Stimulated activated CD8-positive, alpha-beta memory T cell treated with anti-CD3 and anti-CD28 coated beads, Interleukin-4, amount 100 ng/mL, for 1 hour (primary cell): ENCODE measurements at places on chromosomes 7 and 10.

DNA sequence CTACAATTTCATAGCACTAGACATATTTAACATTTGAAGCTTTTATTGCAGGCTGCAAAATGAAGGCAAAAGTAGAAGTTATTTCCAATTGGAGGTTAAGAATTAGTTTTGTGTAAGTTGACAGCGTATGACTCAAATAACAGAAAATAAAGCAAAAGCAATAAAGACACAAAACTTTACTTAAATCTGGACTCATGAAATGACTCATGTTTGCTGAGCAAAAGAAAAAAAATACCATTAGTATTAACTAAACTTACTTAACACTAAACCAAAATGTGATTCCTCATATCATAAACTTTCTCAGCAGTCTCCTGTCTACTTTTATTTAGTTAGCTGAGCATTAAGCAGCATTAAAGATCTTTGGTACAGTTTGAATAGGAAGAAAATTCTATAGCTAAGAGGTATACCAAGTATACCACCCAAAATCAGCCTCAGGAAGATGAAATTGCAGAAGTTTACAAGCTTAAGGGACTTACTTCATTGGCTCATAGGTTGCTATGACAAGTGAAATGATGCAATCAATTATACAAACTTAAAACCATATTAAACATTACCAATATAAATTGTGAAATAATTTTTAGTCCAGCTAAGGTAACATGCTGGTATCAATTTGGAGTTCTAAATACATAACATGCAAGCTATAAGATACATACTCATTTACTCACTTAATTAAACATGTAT lies 1131.4 kb downstream of the XPNPEP1 start:
- DNase-seq, result no peak

DNA sequence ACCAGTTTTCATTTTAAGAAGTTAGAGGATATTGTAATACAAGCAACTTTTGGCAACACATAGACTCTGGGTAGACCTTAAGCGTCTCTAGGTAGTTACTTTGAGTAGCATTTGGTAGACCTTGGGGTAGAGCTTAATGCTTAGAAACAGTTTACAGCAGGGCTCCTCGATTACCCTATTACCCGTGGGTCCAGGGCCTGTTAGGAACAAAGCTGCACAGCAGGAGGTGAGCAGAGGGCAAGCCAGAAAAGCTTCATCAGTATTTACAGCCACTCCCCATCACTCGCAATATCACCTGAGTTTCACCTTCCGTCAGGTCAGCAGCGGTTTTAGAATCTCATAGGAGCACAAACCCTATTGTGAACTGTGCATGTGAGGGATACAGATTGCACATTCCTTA lies 173.5 kb downstream of the TSPAN12 start:
- no peak for DNase-seq

DNA sequence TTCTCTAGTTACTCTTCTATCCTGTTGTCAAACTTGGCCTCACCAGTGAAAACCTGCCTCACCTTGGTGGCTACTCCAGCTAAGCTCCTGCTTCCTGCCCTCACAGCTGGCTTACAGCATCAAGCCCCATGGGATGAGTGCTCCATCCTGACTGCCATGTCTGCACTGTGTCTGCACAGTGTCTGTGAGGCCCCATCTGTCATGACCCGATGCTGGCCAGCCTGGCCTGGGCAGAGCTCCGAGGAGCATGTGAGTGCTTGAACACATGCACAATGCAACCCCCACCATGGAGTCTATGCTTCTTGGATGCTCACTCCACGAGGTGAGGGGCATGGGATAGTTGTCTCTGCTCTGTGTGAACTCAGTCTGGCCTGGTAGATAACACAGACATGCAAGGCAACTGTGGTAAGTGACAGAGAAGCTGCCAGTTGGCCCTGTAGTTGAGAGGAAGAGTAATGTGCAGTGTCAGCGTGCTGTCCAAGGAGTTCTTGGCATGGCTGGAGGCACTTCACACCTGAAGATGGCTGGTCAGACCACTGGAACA lies 207.1 kb upstream of the ZNF32 start:
- DNase-seq, result no peak

GRCh38 chr7:94656658-94656924 lies 658 bp upstream of the SGCE start:
- DNase-seq, result no peak

DNA sequence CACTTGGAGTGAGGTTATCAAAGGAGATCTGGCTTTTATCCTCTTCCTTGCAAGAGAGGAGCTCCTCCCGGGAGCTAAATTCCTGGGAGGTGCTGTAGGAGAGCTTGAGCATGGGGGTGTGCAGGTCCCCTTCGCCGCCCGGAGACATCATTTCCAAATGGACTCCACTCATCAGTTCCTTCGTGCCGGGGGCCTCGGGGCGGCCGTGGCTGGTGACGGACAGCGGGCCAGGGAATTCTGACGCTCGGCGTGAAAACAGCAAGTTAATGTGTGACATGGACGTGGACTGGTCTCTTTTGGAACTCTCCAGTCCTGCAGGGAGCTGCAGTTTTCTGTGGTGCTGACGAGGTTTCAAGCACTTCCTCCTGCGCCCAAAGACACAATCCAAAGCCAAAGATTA lies 45.7 kb upstream of the NMT2 start:
- DNase-seq, result no peak

DNA sequence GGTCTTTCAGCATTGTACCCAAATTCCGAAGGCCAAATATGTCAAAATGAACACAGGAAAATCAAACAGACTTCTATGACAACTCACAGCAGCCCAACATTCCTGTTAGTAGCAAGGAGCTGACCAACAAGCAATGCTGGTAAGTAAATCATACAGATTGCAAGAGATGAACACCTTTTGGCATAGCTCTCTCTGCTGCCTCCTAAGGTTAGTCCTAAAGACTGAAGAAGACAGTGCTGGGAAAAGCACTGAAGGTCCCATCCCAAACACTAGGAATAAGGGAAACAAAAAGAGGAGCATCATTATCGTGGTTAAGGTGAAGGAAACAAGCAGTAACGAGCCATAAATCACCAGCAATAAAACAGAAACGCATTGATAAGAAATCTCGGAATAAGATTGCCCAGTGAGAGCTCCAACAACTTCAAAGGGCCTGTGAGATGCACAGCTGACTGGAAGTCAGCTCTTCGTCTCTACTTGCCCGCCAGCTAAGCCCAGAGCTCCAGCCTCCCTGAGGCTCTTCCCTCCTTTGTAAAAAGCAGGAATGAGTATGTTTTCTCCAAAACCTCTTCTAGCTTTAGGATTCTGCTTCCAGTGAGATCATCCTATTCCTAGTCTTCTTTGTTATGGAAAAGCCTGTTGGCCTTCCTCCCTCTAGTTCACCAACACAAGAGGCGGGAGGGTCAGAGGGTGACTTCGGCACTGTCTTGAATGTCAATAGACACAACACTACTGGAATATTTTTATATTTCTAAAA lies 15.3 kb downstream of the NUDT5 start:
- DNase-seq, result no peak

GRCh38 chr7:50790381-50790780 lies 7.7 kb upstream of the GRB10 start:
- no peak for DNase-seq

DNA sequence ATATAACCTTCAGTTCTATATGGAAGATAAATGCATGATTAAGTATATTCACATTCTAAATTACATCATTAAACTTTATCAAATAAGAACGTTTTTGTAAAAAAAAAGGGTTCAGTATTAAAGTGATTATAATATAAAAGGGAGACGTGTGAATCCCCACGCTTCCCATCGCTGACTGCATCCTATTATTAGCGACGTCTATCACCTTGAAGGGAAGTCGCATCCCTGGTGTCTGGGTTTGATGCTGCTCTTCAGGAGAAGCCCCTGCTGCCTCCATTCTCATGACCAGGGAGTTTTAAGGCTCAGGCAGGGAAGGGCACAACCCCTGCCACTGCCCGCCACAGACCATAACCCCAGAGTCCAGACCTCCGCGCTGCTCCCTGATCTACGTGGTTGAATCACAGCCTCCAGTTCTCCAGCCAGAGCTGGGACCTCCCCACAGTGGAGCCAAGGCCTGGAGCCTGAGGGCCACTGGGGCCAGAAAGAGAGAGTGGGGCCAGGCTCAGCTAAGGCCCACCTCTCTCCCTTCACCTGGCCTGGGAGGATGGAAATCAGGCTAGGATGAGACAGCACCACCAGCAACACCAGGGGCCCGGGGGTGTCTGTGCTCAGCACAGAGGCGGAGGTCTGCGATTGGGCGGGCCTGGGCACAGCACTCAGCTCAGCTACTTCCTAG lies 130.6 kb downstream of the TCERG1L start:
- DNase-seq, result no peak

GRCh38 chr7:22117222-22117621 lies 171.5 kb upstream of the CDCA7L start:
- no peak for DNase-seq
